ENCODE measurements at places on chromosomes 7 and 10.

DNA sequence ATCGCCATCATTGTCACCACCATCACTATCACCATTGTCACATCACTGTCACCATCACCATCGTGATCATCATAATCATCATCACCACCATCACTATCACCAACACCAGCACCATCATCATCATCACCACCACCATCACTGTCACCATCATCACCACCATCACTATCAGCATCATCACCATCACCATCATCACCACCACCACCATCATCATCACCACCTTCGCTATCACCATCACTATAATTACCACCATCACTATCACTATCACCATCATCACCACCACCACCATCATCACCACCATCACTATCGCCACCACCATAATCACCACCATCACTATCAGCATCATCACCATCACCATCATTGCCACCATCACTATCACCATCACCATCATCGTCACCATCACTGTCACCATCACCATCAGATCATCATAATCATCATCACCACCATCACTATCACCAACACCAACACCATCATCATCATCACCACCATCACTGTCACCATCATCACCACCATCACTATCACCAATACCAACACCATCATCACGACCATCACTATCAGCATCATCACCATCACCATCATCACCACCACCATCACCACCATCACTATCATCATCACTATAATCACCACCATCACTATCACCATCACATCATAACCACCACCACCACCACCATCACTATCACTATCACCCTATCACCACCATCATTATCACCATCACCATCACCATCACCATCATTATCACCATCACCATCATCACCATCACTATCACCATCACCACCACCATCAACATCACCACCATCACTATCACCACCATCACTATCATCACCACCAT lies 6.0 kb upstream of the GNA12 start:
- DNase-seq: no peak

- DNase-seq: peak; percentile 11
These were observed 422.7 kb downstream of the SORCS3 start for GRCh38 chr10:105063796-105064195.

GRCh38 chr7:51229106-51229537 lies 87.5 kb downstream of the COBL start:
- no peak for DNase-seq

DNA sequence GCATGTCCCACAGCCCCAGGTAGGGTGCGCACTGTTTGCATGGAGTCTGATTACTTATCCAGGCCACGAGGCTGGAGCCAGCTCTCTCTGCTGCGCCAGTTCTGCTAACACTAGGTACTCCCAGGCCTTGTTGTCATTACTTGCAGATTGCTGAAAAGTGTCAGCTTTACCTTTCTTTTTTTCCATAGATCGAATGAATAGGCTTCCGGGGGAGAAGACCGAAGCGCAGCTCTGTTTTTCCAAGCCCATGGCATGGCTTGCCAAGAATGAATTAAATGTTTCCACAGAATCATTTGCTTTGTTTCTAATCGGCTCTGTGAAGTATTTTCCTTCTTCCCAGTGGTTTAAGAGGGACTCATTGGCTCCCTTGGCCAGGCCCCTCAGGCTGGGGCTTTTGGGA lies 285.8 kb downstream of the BMPER start:
- no peak for DNase-seq

GRCh38 chr10:8511026-8511425 lies 456.5 kb downstream of the GATA3 start:
- no peak for DNase-seq

DNA sequence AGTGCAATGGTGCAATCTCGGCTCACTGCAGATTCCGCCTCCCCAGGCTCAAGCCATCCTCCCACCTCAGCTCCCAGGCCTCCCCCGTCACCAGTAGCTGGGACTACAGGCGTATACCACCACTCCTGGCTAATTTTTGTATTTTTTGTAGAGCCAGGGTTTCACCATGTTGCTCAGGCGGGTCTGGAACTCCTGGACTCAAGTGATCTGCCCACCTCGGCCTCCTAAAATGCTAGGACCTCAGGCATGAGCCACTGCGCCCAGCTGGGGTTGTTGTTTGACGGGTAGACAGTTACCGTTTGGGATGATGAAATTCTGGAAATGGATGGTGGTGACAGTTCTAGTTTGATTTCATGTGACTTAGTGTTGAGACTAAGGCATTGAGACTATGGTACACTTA lies 15.3 kb downstream of the CALML3 start:
- no peak for DNase-seq

DNA sequence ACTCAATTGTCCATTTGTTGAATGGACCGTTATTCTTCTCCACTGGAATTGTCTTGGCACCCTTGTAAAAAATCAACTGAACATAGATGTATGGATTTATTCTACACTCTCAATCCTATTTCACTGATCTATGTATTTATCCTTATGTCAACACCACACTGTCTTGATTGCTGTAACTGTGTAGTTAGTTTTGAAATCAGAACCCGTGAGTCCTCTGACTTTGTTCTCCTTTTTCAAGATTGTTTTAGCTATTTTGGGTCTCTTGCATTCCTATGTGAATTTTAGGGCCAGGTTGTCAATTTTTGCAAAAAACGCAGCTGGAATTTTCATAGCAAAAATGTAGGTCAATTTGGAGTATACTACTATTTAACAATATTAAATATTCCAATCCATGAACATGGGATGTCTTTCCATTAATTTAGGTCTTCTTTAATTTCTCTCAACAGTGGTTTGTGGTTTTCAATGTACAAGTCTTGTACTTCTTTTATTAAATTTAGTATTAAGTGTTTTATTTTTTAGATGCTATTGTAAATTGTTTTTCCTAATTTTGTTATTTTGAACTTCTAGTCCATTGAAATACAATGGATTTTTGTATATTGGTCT lies 10.0 kb downstream of the CAMK2B start:
- no peak for DNase-seq

- DNase-seq: no peak
These were observed 234.2 kb downstream of the WDR11 start for GRCh38 chr10:121085367-121085766.

GRCh38 chr7:8773518-8773917 lies 340.1 kb downstream of the NXPH1 start:
- DNase-seq: no peak

DNA sequence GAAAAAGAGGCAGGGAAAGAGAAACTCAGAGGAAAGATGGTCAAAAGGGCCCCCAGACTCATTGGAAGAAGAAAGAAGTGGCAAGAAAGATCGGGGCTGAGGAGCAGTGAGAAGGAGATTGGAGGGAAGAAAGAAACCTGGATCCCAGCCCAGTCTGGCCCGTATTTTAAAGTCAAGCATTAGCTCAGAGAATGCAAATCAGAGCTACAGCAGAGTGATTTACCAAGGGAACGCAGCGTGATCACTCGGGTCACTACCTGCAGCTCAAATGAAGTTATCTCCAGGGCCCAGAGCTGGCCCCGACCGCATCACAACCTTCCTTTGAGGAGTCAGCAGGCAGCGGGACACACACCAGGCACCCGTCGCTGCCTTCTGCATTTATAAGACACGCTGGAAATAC lies 72.8 kb downstream of the CARD11 start:
- no peak for DNase-seq

Measured in activated naive CD4-positive, alpha-beta T cell treated with anti-CD3 and anti-CD28 coated beads, Interleukin-2, amount 50 U/mL, for 16 hours (primary cell).